ENCODE measurements at places on chromosomes 5 and 9. TPM values are rescaled to one million over a fixed set of nuclear protein-coding genes. Genes with fewer than 3 reads are reported as not detected.

- DNase-seq: no peak
These were observed 18.7 kb upstream of the CARNMT1 start for GRCh38 chr9:75046725-75047345.

- DNase-seq: no peak
These were observed 210.0 kb downstream of the HINT1 start for GRCh38 chr5:130955041-130955440.

DNA sequence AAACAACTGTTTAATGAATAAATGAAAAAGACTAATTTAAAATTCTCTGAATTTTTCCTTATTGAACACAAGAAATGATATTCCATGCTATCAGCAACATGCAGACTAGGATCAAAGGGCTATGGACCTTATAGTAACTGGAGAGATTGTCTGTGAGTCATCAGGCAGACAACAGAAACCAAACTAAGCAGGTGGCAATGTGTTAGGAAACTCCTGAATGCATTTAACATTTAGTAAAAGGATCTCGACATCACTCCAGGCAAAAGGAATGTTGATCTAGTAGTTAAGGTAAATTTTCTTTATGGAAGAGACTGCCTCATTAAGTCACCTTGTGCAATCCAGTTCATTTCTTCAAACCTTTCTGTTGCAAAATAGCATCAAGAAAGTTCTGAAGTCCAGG is 58.4 kb downstream of the ARL15 start:
- DNase-seq: no peak

GRCh38 chr5:95417971-95418370 is 26.8 kb downstream of the FAM81B start:
- no peak for DNase-seq

GRCh38 chr9:463455-464171 is 248.9 kb downstream of the DOCK8 start:
- no peak for DNase-seq

TMC1 gene
- not detected for polyA plus RNA-seq

DNA sequence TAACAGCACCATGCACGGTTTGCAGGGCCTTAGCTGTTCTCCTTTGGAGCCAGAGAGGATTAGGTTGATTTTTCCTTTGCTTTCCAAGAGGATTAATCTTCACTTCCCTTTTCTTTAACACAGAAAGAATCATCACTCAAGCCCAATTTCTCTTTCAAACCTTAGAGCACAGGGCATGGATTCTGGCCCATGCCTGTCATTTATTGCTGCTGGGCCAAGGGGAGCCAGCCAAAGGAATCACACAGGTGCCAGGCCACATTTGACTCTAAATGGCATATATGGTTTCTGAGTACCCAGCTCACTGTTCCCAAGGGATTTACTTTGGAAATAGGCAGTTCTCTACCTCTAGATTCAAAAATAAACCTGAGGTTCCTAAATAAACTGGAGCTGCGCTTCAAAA is 58.3 kb downstream of the FBXL7 start:
- no peak for DNase-seq

DNA sequence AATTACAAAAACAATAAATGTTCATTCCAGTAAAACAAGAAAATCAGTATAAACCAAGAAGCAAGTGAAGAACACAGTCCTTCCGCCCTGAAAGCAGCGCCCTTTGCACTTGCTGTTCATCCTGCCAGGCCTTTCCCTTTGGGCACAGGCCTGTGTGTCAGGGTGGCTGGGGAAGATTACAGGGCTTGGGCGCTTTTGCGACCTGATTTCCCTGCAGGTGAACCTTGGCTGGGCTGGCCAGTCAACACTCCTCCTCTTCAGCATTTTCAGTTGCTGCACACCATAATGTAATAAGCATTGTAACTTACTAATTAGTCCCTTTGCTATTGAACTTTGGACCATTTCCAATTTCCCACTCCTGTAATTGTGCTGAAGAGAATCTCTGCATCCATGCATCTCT is 38.6 kb upstream of the TDRD7 start:
- DNase-seq: no peak

MARCOL gene
- not detected for polyA plus RNA-seq

PCDHA9 gene
- not detected for polyA plus RNA-seq

DNA sequence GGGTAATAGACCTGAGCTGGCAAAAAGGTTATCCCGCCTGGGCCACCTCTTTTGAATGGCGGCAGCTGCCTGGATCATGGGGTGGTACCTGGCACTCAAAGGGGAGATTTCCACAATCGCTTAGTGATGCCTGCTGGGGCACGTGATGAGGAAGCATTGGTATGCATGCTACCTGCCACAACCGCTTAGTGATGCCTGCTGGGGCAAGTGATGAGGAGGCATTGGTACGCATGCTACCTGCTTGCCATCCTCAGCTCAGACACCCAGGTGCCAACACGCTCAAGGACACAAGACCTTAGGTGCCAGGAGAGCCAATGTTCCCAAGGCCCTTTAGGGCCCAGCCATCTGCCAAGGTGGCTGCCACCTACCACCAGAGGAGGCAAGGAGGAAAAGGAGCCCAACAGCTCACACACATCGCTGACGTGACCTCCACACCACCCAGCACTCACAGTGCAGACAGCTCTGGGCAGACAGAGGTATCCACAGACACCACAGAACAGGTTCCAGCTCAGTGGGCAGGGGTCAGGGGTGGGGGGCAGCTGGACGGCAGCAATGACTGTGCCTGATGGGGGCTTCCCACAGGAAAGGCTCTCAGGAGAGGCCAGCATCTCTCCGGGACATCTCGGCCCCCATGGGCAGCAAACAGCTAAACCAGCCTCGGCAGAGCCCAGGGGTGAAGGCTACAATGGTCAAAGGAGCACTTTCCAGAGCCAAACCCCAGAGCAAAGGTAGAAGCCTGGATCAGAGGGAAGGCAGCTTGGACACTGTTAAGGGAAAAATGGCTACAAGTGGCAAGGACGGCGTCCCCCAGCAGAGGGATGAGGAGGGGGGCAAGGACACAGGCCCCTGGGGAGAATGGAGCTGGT is 43.0 kb upstream of the SARDH start:
- DNase-seq: no peak

- no peak for DNase-seq
These were observed 90.1 kb downstream of the DRD1 start for GRCh38 chr5:175353926-175354325.
